Stimulated activated CD4-positive, alpha-beta T cell treated with anti-CD3 and anti-CD28 coated beads, Interleukin-2, amount 100 ng/mL, for 24 hours (primary cell): ENCODE measurements at places on chromosomes 1 and 21.

DNA sequence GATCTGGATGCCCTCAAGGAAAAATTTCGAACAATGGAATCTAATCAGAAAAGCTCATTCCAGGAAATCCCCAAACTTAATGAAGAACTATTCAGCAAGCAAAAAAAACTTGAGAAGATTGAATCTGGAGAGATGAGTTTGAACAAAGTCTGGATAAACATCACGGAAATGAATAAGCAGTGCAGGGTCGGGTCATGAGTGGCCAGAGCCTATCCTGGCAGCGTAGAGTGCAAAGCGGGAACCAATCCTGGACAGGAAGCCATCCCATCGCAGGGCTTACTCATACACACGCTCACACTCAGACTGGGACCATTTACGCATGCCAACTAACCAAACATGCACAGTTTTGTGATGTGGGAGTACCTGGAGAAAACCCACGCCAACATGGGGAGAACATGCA, 43.1 kb downstream of the ZMYM1 start:
- no peak for DNase-seq

DNA sequence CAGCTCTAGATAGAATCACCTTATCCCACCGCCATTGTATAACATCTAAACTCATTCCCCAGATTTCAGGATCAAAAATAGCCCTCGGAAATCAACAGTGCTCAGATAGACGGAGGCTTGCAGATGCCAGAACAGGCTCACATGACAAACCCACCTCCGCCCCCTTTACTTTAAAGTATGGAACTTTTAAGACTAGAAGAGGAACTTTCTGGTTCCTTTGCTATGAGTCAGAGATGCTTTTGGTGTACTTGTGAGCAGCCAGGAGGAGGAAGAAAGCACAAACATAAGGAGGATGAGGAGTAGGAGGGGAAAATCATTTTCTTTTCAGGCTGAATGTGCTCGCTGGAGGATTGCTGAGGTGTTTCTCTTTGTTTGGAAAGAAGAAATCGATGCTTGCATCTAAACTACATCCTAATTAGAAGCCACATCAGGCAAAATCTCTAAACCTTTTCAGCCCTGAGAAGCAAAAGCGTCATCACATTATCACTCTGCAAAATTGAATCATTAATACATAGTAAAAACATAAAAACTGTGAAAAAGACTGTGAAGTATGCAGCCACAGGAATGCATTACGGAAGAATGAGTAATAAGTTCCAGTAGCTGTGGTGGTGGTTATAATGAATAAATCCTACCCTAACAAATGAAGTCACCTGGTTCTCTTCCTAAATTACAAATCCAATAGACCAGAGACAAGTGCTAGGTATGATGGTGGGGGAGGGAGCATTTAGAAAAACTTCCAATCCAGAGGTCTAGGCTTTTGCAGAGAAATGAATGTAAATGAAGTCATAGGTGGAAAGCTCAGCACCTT, 251.3 kb downstream of the KCNH1 start:
- no peak for DNase-seq

- DNase-seq = no peak
Observed at GRCh38 chr1:13996334-13996733, 296.3 kb downstream of the PRDM2 start.

DNA sequence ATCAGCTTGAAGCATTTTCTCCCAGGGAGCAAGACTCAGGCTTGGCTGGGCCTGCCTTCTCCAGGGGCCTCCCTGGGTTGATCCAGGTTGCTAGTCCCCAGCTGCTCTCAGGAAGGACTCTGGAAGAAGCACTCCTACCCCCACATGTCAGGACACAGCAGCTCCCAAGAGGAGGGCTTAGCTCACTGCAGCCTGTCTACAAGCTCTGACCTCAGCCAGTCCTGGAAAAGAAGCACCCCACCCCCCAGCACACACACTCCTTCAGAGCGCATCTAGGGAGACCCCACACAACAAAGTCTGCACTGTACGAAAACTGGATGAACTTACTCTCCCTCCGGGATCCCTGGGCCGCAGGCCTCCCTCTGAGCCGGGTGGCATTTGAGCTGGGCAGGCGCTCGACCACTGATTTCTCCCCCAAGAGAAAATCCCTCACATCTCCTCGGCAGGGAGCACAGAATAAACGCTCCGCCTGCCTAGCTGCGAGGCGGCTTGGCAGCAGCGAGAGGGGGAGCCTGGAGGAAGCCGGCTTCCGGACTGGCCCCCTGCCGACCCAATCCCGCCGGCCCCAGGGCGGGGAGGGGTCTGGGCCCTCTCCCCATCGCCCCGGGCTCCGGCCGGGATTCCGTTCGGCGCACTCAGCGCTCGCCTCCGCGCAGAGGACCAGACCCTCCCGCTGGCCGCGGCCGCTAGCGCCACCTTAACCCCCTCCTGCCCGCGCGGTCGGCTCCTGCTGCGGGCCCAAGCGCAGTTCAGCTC, at the start of gene KCNA2:
KCNA2 (minus strand) TSS at position 458 of the 756 bp plus-strand sequence. CDS start 1,576 bp downstream, outside the sequence.
- DNase-seq = no peak

DNA sequence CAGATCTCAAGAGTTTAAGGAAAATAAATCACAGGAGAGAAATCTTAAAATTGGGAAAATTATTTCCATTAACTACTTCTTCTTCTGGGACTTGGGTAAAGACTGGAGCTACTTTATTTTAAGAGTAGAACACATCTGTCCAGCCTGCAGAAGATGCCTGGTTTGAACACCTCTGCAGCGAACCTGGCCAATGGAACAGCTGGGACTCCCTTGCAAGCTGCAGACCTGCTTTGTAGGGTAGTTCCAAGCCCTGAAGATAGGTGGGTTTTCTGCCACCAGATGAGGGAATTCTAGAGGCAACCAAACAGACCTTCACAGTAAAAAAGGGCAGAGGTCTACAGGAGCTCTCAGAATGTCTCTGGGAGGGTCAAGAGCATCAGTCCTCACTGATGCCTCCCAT, 86.5 kb upstream of the CACNA1E start:
- DNase-seq = no peak

DNA sequence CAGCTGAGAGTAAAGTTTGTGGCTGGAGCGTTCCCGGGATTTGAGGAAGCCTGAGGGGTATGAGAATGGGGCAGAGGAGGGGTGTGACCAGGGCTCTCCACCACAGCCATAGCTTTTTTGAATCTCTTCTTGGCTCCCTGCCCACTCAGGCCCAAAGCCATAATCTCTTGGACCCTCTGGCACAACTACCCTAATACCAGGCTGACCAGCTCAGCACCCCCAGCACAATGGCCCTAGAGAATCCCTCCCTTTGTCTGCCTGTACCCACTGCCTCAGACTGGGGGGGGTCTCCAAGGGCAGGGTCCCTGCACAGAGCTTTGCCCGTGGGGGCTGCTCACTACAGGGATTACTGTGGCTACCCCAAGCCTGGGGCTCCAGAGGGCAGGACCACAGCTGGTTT, 7.5 kb downstream of the DENND4B start:
- DNase-seq = no peak

- no peak for DNase-seq
Observed at GRCh38 chr1:37446874-37447273, 27.5 kb upstream of the ZC3H12A start.

DNA sequence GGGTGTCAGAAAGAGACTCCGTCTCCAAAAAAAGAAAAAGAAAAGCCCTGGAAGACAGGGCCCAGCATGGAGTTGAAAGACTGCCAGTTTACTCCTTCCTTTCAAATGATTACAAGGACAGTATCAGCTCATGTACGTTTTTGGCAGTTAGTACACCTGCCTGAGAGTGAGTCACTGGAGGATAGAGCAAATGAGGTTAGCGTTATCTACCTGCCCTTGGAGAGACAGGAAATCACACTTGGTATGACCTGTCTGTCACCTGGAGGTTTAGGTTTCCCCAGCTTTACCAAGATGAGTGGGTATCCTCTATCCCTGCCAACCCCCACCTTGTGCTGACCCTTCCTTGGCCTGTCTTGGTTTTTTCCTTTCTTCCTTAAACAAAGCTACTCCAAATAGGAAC, 96.8 kb upstream of the BMP8A start:
- DNase-seq = no peak

- DNase-seq = no peak
Observed at GRCh38 chr1:2975466-2976179, 45.6 kb upstream of the ACTRT2 start.

DNA sequence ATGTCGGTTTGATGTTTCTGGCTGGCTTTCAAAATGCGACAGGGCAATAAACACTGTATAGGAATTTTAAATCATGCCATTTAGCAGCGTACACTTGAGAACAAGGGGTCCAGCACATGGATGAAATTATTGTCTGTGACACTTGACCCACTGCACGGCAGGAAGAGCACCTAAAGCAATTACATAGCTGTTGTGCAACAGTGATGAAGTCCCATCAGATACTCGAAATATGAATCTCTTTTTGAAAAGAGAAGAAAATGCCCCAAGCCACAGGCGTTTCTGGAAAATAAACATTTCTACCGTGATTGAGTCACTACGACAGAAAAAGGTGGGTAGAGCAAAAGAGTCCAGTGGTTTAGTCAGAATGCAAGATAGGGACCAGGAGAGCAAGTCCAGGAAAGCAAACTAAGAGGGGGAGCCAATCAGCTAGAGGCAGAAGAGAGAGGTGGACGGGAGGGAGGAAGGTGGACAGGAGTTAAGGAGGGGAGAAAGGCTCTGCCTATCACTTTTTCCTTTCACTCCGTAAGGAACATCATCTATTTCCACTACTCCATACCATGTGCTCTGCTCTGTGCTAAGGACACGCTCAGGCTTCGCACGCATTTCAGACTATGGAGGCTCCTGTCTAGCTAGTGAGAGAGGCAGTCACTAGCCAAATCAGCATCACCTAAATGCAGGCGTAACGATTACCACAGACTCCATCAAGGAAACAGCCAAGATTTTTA, 6.4 kb downstream of the DSCAM start:
- DNase-seq = no peak

DNA sequence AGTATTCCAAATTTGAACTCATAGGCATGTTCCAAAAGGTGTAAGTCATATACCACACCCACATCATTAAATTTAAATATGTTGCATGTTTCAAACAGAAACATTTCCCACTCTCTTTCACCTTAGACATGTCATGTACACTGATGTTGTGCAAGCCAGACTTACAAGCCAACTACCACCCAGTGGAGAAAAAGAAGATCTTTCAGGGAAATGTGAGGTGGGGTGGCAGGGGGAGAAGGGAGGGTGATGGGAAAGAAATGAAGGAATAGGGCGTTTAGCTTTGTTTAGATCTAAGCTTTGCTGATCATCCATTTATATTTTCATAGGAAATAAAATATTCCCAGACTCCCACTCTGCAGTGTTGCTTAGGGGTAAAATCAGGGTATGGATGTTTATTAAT, 1.6 kb downstream of the NEGR1 start:
- no peak for DNase-seq

DNA sequence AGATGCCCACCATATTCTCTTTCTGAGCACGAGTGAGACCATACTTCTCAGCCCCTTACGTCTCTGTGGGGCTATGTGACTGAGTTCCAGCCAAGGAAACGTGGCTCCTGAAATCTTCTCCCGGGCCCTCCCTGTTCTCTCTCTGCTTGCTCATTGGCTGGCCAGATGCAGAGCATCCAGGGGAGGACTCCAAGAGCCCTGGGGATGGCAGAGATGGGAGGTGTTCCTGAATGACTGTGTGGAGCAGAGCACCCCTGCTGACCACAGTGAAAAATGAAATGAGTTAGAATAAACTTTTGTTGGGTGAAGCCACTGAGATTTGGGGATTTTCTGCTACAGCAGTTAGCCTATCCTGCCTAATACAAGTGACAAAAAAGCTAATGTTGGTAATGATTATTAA, 23.8 kb downstream of the KIAA0040 start:
- DNase-seq = no peak

DNA sequence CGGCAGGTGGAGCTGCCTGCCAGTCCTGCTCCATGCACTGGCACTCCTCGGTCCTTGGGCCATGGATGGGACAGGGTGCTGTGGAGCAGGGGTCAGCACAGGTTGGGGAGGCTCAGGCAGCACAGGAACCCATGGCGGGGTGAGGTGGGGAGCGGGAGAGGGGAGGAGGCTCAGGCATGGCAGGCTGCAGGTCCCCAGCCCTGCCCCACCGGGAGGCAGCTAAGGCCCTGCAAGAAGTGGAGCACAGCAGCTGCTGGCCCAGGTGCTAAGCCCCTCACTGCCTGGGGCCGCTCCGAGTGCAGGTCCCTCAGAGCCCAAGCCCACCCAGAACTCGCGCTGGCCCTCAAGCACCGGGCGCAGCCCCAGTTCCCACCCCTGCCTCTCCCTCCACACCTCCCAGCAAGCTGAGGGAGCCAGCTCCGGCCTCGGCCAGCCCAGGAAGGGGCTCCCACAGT, 691 bp upstream of the GBP5 start:
- no peak for DNase-seq

DNA sequence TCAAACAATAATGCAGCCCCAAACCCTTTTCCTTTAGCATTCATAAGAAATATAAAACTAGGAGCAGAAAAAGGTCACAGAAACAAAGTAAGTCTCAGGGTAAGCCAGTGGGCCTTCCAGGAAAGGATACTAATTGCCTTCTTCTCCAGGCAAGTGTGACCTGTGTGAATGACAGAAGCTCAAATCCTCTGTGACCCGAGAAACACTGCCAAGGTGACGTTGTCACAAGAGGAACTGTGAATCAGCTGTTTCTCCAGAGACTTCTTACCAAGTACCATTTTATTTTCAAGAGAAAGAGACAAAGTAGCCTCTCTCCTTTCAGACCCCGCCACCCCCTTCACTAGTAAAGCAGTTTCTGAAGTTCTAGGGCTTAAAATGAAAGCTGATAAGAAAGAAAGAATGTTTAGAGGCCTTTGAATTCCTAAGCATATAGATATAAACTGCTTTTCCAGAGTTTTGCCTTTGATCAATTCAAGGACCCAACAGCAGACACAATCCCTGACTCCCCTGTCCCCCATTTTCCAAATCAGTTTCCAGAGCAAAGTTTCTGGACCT, 155.6 kb downstream of the NUF2 start:
- no peak for DNase-seq

- no peak for DNase-seq
Observed at GRCh38 chr21:17802572-17802971, 16.6 kb downstream of the C21orf91 start.

DNA sequence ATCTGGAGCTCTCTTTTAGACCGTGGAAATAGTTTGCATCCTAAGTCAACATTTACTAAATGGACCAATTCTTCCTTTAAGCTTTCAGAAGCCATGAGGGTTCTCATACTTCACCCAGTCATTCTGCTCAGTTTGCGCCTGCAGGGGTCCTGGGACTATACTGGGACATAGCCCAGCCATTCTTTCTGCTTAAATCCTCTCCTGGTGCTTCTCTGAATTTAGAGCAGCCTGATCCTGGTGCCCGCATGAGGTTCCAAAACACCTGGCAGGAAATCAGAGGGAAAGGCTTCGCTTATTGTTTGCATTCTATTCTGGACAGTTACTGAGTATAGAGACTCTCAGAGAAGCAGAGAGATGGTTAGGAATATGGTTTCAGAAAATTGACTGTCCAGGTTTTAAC, 27.0 kb downstream of the TNN start:
- no peak for DNase-seq

- no peak for DNase-seq
Observed at GRCh38 chr1:107363154-107363553, 222.3 kb downstream of the NTNG1 start.
